PC-3 (cell line): ENCODE measurements at places on chromosomes 1 and 21.

DNA sequence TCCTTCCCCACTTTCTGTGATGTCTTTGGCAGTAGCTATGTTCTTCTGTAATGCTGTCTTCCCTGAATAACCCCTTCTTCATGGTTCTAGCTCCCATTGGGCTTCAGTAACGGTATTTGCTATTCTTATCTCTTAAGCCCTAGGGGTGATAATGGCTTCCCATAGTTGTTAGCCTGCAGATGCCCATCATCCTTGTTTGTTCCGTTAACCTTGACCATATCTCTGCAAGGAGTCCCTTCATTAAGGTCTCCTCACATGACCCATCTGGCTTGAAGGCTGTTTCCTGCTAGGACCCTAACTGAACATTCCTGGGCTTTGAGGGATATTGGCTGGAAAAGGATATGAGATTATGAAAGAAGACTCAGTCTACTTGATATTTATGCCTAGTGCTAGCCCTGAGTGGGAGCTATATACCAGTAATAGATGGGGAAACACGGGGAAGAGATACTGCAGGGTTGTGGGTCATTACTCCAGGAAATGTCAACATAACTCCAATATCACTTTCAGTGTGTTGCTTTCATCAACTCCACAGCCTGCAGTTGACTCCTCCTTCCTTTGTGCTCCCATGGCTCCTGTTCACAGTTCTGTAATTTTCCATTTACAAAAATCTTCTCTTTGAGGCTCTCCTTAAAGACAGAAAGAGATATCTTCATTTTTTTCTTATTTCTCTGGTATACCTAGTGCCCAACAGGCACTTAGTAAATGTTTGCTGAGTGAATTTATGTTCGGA, 2.5 kb downstream of the MR1 start:
- DNase-seq, result no peak

- peak; percentile 56 for DNase-seq
Observed at GRCh38 chr1:43058545-43059360, 100.1 kb upstream of the SLC2A1 start.

- DNase-seq, result peak; percentile 84
Observed at GRCh38 chr1:21334214-21335087, 44.2 kb upstream of the ECE1 start.

DNA sequence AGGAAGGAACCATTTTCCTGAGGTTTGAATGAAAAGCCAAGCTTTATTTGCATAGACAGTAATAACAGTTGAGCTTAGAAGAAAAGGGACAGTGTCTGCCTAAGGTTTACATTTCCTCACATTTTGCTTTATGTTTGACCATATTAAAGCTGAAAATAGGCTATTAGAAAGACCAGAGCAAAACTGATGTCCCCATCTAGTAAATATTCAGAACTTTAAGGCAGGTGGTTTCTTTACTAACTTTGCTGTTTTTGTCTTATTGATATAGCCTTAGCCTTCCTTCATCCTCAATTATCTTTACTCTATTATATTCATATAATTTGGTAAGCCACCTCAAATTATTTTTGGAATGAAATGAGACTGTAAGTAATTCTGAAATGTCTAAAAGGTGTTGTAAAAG, 53.6 kb upstream of the LAPTM5 start:
- DNase-seq, result no peak

DNA sequence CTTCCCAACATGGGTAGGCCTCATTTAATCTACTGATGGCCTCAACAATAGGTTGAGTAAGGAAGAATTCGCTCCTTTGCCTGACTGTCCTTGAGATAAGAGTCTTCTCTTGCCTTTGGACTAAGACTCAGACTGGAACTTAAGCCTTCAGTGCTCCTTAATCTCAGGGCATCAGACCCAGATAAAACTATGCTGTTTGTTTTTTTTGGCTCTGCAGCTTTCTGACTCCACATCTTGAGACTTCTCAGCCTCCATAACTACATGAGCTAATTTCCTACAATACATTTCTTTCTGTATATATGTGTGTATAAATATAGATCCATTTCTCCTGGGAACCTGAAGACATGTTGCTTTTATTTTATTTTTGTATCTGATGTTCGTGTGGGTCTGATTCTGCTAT, 1470.7 kb upstream of the PRMT6 start:
- DNase-seq, result no peak

DNA sequence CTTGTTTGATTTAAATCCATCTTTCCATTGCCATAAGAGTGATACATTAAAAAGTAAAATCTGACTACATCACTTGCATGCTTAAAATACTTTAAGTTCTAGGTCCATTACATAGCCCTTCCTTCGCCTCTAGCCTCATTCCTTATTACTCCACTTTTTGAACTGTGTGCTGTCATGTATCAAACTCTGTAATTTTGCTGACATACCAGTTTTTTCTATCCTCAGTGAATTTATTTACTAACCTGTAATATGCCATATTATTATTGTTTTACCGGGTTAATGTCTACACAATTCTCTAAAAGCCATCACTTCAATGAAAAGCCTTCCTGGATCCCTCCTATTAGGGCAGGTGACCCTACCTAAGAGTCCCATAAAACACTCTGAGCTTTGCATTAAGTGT, 4.9 kb upstream of the SPRR2G start:
- DNase-seq, result no peak
